Smooth muscle cell of the umbilical artery (primary cell): ENCODE measurements at places on chromosomes 11 and 22. TPM values are rescaled to one million over a fixed set of nuclear protein-coding genes. Genes with fewer than 3 reads are reported as not detected.

The SUSD2 gene
- 0.28 and 0.89 TPM in 2 replicates for total RNA-seq

The OR5A2 gene
- total RNA-seq: not detected in 2 replicates

The RBMXL2 gene
- not detected in 2 replicates for total RNA-seq

The NECTIN1 gene
- 1.5 and 8.5 TPM in 2 replicates for total RNA-seq

The SHISA8 gene
- total RNA-seq: not detected in 2 replicates

The C1QTNF5 gene
- 9.3 and 18.4 TPM in 2 replicates for total RNA-seq

The OR2AG1 gene
- total RNA-seq: not detected in 2 replicates

The SLC22A8 gene
- not detected in 2 replicates for total RNA-seq

The PLAAT5 gene
- not detected in 2 replicates for total RNA-seq

The MUC5AC gene
- not detected in 2 replicates for total RNA-seq

The OR2AG2 gene
- total RNA-seq: 0.28 TPM in 1 of 2 replicates, not detected in the other

The PHOX2A gene
- not detected in 2 replicates for total RNA-seq

The CHST1 gene
- 0.59 and 2.4 TPM in 2 replicates for total RNA-seq

The UBE2L6 gene
- 31.2 and 33.7 TPM in 2 replicates for total RNA-seq

The TP53I11 gene
- total RNA-seq: 7.1 and 17.3 TPM in 2 replicates

The KCNJ11 gene
- total RNA-seq: not detected in 2 replicates

The OR2AT4 gene
- total RNA-seq: not detected in 2 replicates

The RAB3IL1 gene
- total RNA-seq: 2.1 and 2.3 TPM in 2 replicates

The KRTAP5-11 gene
- total RNA-seq: not detected in 2 replicates

The STK33 gene
- total RNA-seq: 4.3 and 5.3 TPM in 2 replicates

The UPK2 gene
- total RNA-seq: not detected in 2 replicates

The MYBPC3 gene
- not detected in 2 replicates for total RNA-seq

The C1QTNF4 gene
- under 0.01 and 0.05 TPM in 2 replicates for total RNA-seq

The SSTR3 gene
- not detected in 2 replicates for total RNA-seq

The ATP5MG gene
- total RNA-seq: 24.6 and 34.7 TPM in 2 replicates

The OR6X1 gene
- not detected in 2 replicates for total RNA-seq

The LRRC56 gene
- total RNA-seq: 0.89 and 1.0 TPM in 2 replicates

The LYVE1 gene
- total RNA-seq: 0.37 TPM in 1 of 2 replicates, not detected in the other

The MS4A6E gene
- not detected in 2 replicates for total RNA-seq

The TEAD1 gene
- 94.4 and 171 TPM in 2 replicates for total RNA-seq

The TSPAN32 gene
- total RNA-seq: 0.30 TPM in 1 of 2 replicates, not detected in the other

The TRIM3 gene
- total RNA-seq: 19.0 and 28.4 TPM in 2 replicates

The BSX gene
- total RNA-seq: not detected in 2 replicates

The VWCE gene
- total RNA-seq: 1.6 and 1.8 TPM in 2 replicates

The LRRC74B gene
- under 0.01 TPM in 1 of 2 replicates, not detected in the other for total RNA-seq

The TRPM5 gene
- not detected in 2 replicates for total RNA-seq

The SLC25A45 gene
- total RNA-seq: 1.2 and 1.5 TPM in 2 replicates

The OR9Q2 gene
- total RNA-seq: not detected in 2 replicates

The SULT4A1 gene
- 0.30 and 1.1 TPM in 2 replicates for total RNA-seq

The DDX25 gene
- total RNA-seq: not detected in 2 replicates

The BARX2 gene
- total RNA-seq: not detected in 2 replicates

The TNNT3 gene
- not detected in 2 replicates for total RNA-seq

The B4GALNT4 gene
- 8.0 and 10.0 TPM in 2 replicates for total RNA-seq

The MS4A3 gene
- not detected in 2 replicates for total RNA-seq

The MS4A12 gene
- total RNA-seq: not detected in 2 replicates

The CCDC87 gene
- 0.32 and 0.89 TPM in 2 replicates for total RNA-seq

The TSPAN18 gene
- total RNA-seq: 0.14 and 0.30 TPM in 2 replicates

The MMP8 gene
- total RNA-seq: 1.4 and 1.5 TPM in 2 replicates

The KIRREL3 gene
- 0.59 and 0.78 TPM in 2 replicates for total RNA-seq

The MS4A14 gene
- not detected in 2 replicates for total RNA-seq

The VSIG2 gene
- not detected in 2 replicates for total RNA-seq

The CDON gene
- 7.1 and 8.1 TPM in 2 replicates for total RNA-seq

The TTC36 gene
- total RNA-seq: 0.59 and 1.2 TPM in 2 replicates

The USP28 gene
- 32.4 and 37.6 TPM in 2 replicates for total RNA-seq

The APOL2 gene
- 38.9 and 44.8 TPM in 2 replicates for total RNA-seq

The PAX6 gene
- not detected in 2 replicates for total RNA-seq

The ACAT1 gene
- total RNA-seq: 57.9 and 65.4 TPM in 2 replicates
